Suprapubic skin (tissue), 4 donors: ENCODE measurements at places on chromosomes 13 and 19. TPM values are rescaled to one million over a fixed set of nuclear protein-coding genes. Genes with fewer than 3 reads are reported as not detected.

Gene CEACAM1
- total RNA-seq = 9.9 TPM

Gene CBLC
- 70.7 TPM for total RNA-seq

Gene C19orf67
- total RNA-seq = not detected

Gene LRG1
- 5.8 TPM for total RNA-seq

Gene SULT2A1
- total RNA-seq = not detected

Gene CD177
- total RNA-seq = 0.64 TPM

Gene ZNF112
- 7.0 TPM for total RNA-seq

Gene MCF2L
- 62.4 TPM for total RNA-seq

Gene ATCAY
- total RNA-seq = not detected

Gene MFSD12
- 206 TPM for total RNA-seq

Gene ZNF611
- total RNA-seq = 7.1 TPM

Gene SIGLEC10
- total RNA-seq = 1.2 TPM

Gene FGF22
- 13.0 TPM for total RNA-seq

Gene SPIB
- total RNA-seq = not detected

Gene KLK14
- 22.8 TPM for total RNA-seq

Gene KISS1R
- not detected for total RNA-seq
